ENCODE measurements at places on chromosomes 1 and 21.

DNA sequence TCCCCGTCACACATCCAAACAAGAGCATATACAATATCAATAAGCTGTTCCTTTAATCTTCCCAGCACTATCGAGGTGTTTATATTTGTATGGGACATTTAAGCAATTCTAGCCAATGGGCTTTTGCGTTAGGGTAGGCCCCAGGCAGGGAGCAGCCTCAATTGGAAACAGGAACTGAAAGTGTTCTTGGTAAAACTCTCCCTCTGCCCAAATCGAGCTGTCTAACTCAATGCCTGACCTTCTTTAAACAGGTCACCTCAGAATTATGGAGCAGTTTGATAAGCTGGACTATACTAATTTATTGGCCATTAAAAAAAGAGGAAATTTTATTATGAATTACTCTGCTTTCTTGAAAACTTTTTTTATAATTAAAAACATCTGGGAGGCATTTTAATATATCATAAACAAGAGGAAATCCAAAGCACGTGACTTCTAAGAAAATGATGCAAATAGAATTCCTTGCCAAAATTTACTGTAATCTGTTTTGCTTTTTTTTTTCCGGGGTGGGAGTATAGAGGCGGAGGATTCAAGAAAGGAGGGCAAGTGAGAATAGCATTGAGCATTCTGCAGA, 498.1 kb downstream of the LMO4 start:
- no peak for DNase-seq

- DNase-seq: no peak
These were observed 27.9 kb downstream of the PGM1 start for GRCh38 chr1:63621075-63621474.

GRCh38 chr1:206653715-206654459, 18.6 kb downstream of the DYRK3 start:
- DNase-seq: no peak

- DNase-seq: no peak
These were observed 173.7 kb downstream of the CLEC20A start for GRCh38 chr1:178323067-178323466.

GRCh38 chr1:170309389-170310013, 163.7 kb downstream of the NTMT2 start:
- DNase-seq: no peak

DNA sequence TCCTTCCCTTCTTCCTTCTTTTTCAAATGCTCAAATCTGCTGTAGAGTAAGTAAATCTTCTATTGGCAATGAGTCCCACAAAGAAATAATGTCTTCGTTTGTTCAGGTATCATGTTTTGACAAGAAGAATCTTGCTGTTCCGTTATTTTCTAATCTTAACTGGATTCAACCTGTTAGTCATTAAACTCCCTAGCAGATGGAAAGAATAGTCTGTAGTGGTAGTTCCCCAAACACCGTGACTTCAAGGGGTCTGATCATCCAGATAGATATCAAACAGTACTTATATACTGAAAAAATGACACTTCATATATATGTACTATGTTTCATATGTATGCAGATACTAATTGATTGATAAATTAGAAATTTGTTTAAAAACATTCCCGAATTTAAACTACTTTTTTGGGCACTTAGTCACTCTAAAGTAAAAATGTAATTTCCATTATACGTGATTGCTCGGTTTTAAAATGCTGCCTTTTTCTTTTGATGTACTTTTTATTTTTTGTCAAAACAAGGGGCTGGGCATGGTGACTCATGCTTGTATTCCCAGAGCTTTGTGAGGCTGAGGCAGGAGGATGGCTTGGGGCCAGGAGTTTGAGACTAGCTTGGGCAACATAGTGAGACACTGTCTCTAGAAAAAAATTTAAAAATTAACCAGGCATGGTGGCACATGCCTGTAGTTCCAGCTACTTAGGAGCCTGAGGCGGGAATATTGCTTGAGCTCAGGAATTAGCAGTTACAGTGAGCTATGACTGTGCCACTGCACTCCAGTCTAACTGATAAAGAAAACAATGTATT, 335.7 kb upstream of the SNX7 start:
- DNase-seq: no peak

- DNase-seq: no peak
These were observed 33.7 kb upstream of the DMBX1 start for GRCh38 chr1:46455951-46456350.

DNA sequence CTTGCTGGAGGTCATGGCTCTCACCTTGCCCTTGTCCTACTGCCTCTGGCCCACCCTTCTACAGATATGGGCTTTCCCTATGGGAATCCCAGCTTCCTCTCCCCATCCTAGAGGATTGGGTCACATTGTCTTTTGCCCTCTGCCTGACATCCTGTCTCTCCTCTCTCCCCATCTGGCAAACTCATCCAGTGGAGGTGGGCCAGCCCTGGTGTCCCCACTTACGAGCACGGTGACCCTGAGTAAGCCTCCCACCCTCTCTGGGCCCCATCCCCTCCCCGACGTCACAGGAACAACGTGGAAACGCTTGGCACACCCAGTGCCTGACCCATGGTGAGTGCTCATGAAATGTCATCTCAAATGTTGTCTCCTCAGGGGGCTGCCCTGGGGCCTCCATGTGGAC, 56.1 kb upstream of the ID3 start:
- DNase-seq: no peak

DNA sequence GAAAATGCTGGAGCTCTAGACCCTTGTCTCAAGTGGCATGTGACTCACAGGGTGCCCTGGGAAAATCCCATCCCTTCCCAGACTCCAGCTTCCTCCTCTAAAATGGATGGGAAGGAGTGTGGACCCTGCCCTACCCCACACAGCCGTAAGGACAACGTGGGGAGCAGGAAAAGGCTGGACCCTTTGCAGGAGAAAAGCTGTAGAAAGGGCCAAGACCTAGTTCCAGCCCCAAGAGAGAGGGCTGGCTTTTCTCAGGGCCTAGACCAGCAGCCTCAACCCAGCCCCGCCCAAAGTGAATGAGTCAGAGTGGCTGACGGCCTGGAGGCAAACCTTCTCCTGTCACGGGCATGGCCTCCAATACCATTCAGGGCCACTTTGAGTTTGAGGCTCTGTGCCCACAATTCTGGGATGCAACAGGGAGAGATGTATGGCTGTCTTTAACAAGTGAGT, 1.1 kb downstream of the LAMB3 start:
- peak; percentile 21 for DNase-seq

DNA sequence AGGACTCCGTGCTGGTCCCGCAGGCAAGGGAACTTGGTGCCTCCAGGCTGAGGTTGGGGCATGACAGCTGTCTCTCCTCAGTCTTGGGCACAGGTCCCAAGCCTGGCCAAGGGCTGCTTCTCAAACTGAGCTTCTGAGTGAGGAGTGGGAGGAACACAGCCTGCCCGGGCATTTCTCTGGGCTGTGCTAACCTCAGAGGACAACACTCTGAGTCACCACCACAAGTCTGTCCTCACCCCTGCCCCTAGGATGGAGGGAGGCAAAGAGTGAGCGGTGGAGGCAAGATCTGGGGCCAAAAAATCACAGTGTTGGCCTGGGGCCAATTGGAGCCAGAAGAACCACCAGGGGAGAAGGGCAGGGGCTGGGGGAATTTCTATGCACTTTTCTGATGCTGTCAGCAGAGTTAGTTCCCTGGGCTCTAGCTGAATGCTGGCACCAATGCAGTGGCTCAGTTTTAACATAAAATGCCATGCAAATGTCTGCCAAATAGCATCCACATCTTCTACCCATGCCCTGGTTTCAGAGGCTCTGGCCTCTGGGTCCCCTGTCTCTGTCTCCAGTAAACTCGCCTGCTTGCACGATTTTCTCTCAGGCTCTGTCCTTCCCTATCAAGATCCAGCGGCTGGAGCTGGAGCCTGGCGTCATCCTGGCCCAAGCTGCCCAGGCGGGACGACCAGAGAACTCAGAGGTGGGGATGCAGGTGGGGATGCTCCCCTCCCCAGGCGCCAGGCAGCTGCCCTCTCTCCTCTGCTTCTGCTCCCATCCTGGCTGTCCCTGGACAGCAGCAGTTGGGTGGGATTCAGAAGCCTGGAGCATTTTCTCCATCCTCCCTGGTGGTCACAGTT, 11.0 kb upstream of the CDK18 start:
- DNase-seq: no peak

DNA sequence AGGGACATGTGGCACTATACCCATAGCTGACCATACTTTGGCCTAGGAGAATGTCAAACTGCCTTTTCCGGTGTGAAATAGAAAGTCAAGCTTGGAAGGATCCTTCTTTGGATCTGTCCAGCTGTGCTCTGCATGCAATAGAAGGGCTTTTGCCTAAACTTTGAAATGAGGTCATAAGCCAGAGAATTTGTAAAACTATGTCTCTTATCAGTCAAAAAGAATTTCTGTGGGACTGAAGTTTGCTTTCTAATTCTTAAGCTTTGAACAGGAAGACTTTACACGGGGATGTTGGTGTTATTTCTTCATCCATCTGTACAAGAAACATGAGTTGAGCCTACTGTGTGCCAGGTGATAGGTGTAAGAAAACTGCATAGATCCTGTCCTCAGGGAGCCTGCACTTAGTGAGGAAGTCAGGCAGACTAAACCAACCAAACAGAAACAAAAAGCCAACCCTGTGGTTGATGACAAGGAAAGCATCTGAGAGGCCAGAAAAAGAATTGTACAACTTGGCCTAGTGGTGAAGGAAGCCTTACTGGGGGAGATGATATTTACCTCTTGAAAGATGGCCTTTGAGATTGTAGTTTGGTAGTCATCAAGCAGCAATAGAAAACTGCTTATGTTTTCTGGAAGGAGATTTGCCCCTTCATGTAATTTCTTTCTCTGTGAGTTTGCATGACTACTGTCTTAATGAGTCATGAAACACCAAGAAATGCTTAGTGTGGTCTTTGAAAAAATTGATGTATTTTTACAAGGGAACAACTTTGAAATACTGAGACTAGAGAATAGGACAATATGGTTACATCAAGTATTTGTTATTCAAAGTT, 24.8 kb downstream of the TGFB2 start:
- DNase-seq: no peak

- no peak for DNase-seq
These were observed 465.8 kb upstream of the PLXNA2 start for GRCh38 chr1:208709981-208710380.

GRCh38 chr1:185636848-185637247, 97.3 kb upstream of the HMCN1 start:
- DNase-seq: no peak

- no peak for DNase-seq
These were observed 157.9 kb downstream of the CASZ1 start for GRCh38 chr1:10638559-10639005.

GRCh38 chr21:18070392-18070791, 174.2 kb upstream of the CHODL start:
- DNase-seq: no peak

GRCh38 chr1:233916706-233917105, 12.2 kb downstream of the SLC35F3 start:
- DNase-seq: no peak

DNA sequence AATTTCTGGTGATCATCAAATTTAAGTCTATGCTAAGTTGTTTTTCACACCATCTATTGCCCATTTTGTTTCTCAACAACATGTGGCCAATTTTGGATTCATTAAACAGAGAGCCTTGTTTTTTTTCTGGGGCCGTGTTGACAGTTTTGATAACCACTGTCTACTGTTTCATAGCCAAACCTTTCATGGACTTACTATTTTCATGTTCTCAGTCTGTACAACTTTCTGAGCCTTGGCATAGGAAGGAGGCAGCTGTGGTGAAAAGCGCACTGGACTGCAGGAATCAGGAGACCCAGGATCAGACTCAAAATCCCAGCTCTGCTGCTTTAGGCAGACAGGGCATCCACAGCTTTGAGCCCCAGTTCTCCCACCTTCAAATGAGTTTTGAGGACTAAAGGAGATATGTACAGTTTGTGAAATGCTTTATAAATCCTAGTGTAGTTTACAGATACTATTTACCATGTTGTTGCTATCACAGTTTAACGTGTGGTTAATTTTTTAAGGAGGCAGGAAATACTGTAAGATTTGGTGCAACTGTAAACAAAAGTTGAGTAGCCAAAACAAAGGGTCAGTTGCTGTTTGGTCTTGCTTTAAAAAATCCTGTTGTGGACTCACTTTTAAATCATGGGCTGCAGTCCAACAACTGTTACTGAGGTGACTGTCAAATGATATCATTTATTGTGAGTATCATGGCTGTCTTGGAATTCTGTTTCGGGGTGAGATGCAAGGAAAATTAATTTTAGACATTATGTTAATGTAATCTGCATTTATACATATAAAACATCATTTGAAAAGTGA, 2.9 kb downstream of the MACO1 start:
- no peak for DNase-seq

- no peak for DNase-seq
These were observed 19.5 kb downstream of the FOXJ3 start for GRCh38 chr1:42315500-42315899.

DNA sequence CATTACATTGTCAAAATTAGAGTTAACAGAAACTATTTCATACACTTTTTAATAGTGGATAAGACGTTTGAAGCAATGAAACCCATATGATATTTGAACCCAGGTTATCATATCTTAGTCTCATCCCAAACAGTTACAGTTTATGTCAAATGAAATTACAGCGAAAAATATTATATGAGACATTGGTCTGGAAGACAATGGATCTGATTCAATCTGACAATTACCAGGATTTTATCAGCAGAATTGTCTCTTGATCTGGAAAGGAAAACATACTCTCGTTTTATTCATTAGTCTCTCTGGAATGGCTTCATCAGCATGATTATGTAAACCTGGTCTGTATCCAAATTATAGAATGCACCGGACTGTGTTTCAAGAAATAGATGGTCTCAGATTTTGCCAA, 818.6 kb downstream of the NCAM2 start:
- no peak for DNase-seq

GRCh38 chr1:213568929-213569815, 418.6 kb upstream of the PROX1 start:
- DNase-seq: no peak

DNA sequence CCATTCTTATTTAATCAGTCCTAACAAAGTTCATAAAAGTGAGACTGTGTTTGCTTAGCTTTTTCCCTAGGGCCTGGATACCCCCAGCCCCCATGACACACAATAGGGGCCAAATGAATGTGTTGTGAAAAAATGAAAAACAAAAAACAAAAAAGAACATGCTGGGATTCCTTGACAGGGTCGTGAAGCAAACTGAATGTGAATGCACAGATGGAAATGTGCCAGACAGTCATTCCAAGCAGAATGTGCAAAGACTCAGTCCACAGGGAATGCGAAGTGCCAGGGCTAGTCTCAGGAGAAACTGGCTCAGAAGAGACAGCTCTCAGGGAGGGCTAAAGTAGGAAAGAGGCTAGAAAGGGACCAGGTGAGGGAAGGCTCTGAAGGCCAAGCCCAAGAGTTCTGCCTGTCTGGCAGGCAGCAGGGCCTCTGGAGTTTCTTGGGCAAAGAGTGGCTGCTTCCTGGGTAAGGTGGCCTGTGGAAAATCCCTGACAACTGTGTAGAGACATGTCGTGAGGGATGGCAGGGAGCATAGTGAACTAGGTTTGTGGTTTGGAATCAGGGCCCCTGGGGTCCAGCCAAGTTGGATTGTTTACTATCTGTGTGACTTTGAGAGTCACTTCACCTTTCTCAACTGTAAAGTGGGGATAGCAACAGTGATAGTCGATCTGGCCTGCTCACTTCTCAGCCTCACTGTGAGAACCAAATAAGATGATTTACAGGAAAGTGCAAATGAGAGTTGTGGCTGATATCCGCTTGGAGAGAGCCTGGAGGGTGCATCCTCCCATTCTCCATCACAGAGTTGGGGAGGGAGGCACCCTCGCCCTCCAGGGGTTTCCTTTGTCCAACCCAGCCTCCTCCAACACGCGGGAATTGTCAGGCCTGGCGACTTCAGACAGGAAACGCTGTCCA, 1.2 kb upstream of the ADAM15 start:
- DNase-seq: no peak

- DNase-seq: no peak
These were observed 130.3 kb downstream of the GLIS1 start for GRCh38 chr1:53608676-53609075.

GRCh38 chr1:161723459-161724141, 2.3 kb downstream of the FCRLB start:
- no peak for DNase-seq

Measured in stimulated activated CD4-positive, alpha-beta T cell treated with anti-CD3 and anti-CD28 coated beads, Interleukin-15, amount 100 ng/mL, for 1 hour (primary cell).